ENCODE measurements at places on chromosomes 12 and 14.

GRCh38 chr12:39368096-39368495 is 74.8 kb downstream of the KIF21A start:
- no peak for DNase-seq

DNA sequence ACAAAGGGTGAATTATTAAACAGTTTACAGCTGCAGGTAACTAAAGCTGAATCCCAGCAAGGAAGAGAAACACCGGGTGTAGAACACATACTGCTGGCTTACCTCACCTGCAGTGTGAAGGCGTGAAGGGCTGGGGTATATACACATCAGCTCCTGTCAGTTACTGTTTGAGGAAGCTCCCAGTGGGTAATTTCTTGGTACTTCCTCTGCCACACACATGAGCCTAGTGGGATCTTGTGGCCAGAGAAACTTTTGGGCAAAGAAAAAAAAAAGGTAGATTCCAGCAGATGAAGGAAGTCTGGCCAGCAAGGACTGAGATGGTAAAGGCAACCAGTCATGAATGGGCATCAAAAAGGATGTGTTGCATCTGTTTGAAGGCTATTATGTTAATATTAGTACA is 14.0 kb upstream of the GPR33 start:
- no peak for DNase-seq

DNA sequence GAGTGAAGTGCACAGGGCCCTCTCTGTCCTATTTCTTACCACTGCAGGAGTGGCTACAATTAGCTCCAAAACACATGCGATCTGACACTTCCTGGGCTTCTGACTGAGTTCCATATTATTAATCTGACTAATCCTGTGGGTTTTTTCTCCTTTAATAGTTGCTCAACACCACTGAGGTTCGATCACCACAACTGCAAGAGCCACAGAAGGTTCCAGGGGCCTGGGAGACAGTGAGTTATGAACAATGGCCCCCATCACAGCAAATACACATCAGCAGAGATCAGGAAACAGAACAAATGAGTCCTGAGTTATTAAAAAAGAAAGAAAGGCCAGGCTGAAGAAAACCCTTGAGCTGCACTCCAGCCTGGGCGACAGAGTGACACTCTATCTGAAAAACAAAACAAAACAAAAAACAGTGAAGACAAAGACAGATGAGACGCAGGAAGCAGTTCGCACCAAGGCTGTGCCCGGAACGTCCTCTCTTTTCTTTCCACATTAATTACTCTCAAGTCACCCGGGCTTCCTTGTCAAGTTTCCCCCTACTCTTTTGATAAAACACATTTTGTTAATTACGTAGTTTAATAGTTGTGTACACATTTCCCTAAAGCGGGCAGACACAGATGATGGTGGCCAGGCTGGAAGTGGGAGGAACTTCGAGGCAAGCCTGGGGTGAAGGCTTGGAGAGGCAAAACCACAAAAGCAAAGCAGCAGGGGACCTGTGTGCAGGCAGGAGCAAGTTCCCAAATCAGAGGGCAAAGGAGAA is 42.7 kb downstream of the CDC42BPB start:
- no peak for DNase-seq

DNA sequence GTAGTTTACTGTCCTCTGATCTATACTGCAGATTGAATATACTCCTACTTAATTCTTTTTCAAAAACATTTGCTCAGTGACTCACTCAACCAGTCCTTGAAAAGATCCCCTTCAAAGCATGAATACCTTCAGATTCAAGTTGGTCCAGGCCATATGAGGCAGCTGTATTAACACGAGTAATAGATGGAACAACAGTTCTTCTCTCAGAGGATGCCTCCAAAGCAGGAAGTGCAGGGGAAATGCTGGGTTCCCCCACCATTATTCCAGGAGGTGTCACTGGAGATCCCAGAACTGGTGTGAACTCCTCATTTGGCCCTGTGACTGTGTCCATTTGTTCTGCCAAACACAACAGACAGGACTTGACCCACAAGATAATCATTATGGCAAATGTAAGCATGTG is 20.6 kb downstream of the ARMH4 start:
- no peak for DNase-seq

DNA sequence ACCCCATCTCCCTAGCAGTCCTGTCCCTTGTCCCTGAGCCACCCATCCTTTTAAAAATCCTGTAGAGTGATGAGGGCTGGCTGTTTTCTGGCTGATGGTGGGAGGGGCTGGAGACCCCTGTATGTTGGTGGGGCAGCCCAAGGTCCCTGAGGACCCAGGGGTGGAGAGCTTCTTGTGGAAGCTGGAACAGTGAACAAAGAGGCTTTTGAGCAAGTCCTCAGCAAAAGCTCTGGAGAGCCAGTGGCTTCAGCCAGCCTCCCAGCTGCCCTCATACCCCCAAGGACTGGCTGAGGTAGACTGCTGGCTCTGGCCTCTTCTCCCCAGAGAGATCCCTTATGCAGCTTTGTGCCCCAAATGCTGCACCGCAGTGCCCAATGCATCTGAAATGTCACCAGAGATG is 29.2 kb upstream of the COL2A1 start:
- DNase-seq, result no peak

- no peak for DNase-seq
Measured at GRCh38 chr14:22458737-22459136, 130.3 kb downstream of the DAD1 start.

DNA sequence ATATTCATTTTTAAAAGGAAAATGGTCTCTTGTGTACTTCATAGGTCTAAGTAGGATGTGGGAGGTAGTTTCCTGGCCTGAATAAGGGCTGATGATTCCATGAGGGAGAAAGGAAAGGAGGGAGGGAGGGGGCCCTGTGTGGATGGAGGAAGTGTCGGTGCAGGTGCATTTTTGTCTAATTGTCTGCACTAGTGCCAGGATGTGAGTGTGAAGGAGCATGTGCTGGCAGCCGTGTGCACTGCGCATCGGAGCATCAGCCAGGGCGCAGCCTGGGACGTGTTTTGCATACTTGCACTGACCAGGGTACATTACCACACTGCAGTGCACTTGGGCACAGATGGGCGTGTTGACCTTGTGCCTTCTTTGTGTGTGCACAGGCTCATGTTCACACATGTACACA is 29.2 kb downstream of the SMUG1 start:
- DNase-seq, result no peak

GRCh38 chr14:55399852-55400251 is 11.8 kb downstream of the ATG14 start:
- no peak for DNase-seq

DNA sequence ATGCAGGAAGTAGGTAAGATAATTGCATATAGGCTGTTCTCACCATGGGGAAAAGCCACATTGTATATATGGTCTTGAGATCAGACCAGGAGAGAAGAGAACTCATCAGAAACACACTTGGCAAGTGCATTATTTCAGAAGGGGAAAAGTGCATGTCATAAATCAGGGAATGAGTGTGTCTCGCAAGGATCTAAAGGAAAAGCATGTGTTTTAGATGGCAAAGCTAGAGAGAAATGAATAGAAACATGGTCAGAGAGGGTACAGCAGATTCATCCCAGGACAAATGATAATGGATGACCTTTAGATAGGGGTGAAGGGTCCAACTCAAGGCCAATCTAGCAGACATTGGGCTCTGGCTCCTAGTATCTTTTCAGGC is 230.2 kb upstream of the NAV3 start:
- no peak for DNase-seq

- DNase-seq, result no peak
Measured at GRCh38 chr14:57508756-57509155, 15.1 kb upstream of the CCDC198 start.

DNA sequence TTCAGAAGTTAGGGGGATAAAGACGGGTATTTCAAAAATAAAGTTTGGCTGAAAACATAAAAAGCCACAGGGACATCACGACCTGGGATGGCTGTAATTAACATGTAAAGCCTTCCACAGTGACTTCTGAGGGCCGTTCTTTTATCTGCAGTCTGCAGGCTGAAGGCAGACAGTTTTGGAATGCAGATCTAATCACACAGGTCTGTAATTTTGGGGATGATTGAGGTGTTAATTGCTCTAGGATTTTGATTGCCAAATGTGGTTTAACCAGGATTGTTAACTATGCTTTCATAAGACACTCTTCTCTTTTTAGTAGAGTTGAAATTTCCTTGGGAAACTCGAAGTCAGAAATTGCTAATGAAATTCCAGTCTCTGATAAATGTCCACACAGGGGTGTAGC is 355.5 kb downstream of the ATP23 start:
- no peak for DNase-seq

- DNase-seq, result no peak
Measured at GRCh38 chr14:105281371-105282097, 19.3 kb downstream of the BRF1 start.

DNA sequence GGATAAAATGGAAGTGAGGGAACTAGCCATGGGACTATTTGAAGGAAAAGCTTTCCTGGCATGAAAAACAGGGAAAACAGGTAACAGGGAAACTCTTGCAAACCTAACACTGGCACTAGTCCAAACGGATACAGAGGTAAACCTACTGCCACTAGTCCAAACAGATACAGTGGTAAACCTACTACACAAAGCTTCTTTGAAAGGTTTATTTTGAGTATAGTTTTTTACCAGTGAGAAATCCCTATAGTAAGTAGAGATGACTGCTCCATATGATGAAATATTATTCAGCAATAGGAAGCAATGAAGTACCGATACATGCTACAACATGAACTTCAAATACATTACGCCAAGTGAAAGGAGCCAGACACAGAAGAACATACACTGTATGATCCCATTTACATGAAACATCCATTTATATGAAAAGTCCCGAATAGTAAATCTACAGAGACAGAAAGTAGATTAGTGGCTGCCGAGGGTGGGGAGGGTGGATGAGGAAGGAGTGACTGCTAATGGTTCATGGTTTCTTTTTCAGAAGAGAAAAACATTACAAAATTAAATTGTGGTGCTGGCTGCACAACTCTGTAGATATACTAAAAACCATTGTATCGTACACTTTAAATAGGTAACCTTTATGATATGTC is 25.5 kb downstream of the SPTLC2 start:
- no peak for DNase-seq

GRCh38 chr14:38948171-38948570 is 154.9 kb downstream of the SEC23A start:
- DNase-seq, result no peak

DNA sequence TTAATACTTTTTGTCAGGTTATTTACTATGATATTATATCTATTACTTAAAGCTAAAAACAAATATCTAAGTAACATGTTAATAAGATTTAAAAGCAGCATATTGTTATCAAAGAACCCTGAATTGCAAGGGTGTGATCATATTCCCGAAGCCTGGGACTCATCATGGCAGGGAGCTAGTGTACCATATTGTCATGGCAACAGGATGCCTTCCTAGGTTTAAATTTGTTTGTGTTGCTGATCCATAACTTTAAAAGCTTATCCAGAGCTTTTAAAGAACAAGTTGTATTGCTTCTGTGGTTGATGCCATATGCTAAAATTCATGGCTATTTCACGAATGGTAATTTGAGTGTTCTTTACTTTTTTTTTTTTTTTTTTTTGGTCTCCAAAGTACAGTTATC is 500.5 kb downstream of the NAV3 start:
- DNase-seq, result no peak

GRCh38 chr14:92362781-92363235 is 39.8 kb downstream of the SLC24A4 start:
- DNase-seq, result no peak

DNA sequence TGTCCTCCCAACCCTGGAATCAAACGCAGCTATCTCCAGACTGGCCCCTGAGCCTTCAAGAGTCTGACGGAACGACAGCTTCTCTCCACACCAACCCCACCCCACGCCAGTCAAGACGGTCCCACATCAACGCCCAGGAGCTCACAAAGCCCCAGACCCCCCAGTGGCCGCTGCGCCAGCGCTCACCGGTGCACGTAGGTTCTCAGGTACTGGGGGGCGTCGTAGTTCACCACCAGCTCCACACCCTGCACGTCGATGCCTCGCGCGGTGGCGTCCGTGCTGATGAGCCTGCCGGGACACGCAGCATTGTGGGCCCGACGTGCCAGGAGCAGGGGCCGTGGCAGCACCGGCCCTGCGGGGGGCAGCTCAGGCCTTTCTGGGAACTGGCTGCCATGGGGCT is 4.2 kb downstream of the DDX51 start:
- no peak for DNase-seq

Data from stimulated activated CD4-positive, alpha-beta T cell treated with anti-CD3 and anti-CD28 coated beads, TNF-alpha, amount 100 ng/mL, for 24 hours (primary cell).